ENCODE measurements at places on chromosomes 1 and 21.

GRCh38 chr1:117541003-117541402 lies 64.8 kb upstream of the TENT5C start:
- DNase-seq = no peak

DNA sequence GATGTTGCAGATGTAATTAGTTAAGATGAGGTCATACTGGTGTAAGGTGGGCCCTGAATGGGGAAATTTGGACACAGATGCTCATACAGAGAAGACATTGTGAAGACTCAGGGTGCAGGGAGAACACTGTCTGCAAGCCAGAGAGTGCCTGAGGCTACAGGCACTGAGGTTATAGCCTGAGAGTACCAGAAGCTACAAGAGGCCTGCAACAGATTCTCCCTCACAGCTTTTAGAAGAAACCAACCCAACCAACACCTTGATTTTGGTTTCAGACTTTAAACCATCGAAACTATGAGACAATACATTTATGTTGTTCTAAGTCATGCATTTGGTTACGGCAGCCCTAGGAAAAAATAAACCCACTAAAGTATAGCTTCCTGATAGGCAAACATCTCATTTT lies 321.7 kb upstream of the USP25 start:
- DNase-seq = peak; percentile 43

- no peak for DNase-seq
Observed at GRCh38 chr1:208251911-208252835, 8.0 kb upstream of the PLXNA2 start.

GRCh38 chr1:55466921-55467320 lies 251.8 kb upstream of the USP24 start:
- DNase-seq = no peak

DNA sequence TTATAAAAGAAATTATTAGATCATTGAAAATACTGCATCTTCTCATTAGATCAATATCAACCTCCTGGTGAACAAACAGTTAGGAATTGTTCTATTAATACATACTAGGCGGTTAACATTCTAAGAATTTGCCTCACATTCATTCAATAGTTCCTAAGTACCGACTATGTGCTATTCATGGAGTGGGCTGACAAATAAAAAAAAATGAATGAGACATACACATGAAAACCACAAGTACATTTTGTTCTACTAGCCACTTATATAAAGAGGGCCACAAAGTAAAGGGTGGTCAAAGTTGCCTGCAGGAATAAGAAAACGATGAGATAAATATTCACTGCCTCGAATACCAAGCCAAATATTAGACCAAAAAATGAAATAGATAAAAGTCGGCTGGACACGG lies 294.4 kb downstream of the SDCCAG8 start:
- DNase-seq = no peak

- no peak for DNase-seq
Observed at GRCh38 chr1:18735224-18735997, 104.8 kb downstream of the PAX7 start.

DNA sequence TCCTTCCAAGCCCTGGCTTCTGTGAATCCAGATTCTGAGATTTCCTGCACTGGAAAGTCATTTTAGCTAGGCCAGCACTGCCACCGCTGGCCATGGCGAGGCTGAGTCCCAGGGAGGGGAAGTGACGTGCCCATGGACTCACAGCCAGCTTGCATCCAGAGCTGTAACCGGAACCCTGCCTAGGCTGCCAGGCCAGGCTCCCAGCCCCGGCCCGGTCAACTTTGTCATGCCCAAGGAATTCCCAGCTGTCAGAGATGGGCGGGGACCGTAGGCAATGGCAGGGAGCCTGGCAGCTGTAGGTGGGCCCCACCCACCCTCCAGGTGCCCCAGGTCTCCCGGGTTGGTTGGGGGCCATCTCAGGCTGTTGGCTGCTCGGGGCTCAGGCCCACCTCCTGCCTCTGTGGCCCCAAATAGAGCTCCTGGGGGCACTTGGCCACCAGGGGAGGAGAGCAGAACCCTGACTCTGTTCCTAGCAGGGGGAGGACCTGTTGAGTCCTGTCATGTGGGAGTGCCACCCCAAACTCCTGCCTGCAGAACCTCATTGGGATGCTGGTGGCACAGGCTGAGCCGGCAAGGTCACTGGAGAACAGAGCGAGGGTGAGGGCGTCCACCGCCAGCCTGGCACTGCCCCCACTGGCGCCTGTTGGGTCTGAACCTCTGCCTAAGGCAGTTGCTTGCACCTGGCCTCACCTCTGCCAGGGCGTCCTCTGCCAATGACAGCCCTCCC lies 57.8 kb downstream of the FOXO6 start:
- no peak for DNase-seq

DNA sequence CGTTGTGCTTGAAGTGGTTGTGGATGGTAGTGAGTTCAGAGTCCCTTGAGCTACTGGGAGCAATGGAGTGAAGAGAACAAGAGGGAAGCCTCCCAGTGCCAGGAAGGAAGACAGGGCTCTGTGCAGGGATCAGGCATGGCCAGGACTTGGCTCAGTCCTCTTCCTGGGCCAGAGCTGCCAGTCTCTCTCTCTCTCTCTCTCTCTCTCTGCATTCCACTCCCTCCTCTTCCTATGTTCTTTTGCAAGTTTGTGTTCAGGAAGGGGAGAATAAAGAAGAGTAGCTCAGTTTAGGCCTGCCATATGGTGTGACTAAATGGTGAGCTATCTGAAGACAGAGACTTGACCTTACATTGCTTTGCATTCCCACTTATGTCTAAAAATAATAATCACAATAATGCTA lies 20.5 kb upstream of the RPTN start:
- no peak for DNase-seq

DNA sequence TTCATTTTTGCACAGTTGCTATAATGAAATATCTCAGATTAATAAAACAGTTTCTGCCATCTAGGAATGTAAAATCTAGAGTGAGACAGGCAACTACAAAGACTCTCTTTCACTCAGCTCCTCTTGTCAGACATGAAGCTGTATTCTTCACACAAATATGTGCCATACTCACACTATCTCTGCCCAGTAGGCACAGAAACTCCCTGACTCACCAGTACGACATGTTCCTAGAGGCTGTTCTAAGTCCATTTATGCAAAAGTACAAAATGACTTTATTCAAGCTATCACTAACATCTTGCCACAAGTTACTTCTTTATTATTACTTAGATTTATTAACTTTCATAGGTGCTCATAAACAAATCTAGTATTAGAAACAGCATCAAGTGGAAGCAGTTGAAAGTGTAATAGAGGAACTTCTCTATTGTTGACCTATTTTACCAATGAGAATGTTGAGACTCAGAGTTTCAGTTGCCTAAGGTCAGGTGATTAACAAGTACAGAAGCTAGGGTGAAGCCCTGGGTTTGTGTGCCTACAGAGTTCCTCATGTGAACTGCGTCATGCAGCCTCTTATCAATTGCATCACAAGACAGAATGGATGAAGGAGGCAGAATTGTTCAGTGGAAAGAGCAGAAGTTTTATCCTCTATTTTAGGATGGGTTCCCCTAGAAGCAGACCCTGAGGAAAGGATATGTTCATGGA lies 98.9 kb downstream of the RGS2 start:
- DNase-seq = no peak

GRCh38 chr1:24070821-24071393 lies 41.0 kb downstream of the MYOM3 start:
- DNase-seq = peak; percentile 90

DNA sequence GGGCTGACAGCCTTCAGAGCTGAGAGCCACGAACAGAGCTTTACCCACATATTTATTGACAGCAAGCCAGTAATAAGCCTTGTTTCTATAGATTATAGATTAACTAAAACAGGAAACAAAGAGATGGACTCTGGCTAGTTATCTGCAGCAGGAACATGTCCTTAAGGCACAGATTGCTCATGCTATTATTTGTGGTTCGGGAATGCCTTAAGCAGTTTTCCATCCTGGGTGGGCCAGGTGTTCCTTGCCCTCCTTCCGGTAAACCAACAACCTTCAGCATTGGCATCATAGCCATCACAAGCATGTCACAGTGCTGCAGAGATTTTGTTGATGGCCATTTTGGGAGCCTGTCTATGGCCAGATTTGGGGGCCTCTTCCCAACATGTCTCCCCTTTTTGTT lies 96.8 kb downstream of the POU2F1 start:
- no peak for DNase-seq

DNA sequence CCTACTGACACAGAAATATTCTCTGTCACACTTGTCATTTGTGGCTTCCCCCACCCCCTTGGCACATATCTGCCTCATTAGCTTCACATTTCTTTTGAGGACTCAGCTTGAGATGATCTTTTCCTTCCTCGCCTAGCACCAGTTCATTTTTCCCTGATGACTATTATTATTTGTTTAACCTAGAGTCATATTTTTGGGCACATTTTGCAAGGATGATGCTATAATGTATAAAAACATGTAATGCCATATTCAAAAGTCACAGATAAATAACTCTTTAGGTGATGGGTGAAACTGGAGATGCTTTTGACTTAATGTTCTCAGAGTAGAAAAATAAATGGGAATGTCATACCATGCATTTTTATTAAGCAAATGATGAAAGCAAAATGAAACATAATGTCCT lies 202.7 kb downstream of the BACH1 start:
- no peak for DNase-seq

- no peak for DNase-seq
Observed at GRCh38 chr1:59357645-59358320, 60.9 kb downstream of the FGGY start.

DNA sequence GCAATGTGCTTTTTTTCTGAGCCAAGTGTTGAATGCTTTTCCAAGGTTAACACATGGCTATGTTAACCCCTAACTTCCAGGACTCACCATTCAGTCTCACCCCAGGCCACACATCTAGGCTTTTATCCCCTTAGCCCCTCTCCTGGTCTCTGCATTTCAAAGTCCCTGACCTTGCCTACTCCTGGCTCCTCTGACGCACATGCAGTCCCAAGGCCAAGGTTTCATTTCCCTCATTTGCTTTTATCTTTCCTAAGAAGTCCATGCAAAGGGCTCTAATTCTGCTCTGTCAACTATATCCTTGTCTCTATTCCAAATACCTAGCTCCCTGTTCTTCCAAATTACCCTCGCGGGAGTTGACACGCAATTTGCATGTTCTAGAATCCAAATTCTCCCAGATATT lies 25.4 kb downstream of the SLC30A10 start:
- DNase-seq = no peak

- no peak for DNase-seq
Observed at GRCh38 chr1:203915811-203916210, 54.4 kb downstream of the SNRPE start.

DNA sequence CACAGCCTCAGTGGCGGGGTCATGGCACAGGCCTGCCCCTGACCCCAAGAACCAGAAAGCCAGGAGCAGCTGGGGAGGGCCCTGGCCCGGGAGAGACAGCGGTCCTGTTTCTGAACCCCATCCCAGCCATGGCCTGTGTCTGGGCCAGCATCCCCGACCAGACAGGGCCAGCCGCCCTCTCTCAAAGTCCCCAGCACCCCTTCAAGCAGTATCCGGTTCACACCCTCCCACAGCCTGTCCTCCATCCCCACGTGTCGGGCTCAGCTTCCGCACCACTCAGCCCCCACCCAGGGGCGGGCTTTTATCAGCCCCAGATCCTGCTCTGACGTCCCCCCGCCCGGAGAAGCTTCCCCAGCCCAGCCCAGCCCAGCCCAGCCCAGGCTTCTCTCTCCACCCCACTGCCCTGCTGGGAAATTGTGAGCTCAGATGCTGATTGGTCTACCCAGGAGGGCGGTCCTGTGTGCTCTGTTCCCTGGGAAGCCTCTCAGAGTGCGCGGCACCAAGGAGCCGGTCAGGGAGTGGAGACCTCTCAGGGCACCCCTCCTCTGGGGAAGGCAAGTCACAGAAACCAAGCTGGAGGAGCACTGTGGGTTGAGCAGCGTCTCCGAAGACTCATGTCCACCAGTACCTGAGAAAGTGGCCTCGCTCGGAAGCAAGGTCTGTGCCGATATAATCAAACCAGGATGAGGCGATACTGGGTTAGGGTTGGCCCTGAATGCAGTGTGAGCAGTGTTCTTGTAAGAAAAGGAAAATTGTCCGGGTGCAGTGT lies 4.7 kb upstream of the FAAP20 start:
- peak; percentile 88 for DNase-seq

DNA sequence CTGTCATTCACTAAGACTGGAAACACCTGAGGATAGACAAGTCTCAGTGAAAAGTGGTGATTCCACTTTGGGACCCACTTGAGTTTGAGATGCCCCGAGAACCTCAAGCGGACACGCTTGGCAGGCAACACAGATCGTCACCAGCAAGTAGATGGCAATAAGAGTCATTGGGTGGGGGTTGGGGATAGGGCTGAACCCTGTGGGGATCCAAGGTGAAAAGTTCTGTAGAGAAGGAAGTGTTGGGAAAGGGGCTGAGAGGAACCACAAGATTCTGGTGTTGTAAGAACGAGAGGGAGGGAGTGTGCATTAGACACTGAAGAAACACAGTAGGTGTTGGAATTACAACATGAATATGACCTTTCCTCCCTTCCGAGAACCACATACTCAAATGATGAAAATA lies 45.4 kb upstream of the TDRD10 start:
- no peak for DNase-seq

DNA sequence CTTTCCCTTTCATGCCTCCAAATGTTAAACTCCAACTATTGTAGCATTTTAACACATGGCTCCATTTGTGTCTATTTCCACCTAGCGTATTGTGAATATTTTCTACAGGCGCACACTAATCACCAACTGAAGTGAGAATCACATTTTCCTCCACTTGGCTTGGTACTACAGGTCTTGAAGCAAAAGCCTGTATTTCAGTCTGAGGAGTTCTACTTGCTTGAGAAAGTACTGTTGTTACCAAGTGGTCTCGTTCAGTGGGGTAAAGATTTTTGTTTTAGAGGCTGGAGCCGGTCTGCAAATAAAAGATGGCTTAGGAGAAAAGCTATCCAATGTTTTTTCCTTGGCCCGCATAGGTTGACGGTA lies 550 bp upstream of the PTBP2 start:
- no peak for DNase-seq

DNA sequence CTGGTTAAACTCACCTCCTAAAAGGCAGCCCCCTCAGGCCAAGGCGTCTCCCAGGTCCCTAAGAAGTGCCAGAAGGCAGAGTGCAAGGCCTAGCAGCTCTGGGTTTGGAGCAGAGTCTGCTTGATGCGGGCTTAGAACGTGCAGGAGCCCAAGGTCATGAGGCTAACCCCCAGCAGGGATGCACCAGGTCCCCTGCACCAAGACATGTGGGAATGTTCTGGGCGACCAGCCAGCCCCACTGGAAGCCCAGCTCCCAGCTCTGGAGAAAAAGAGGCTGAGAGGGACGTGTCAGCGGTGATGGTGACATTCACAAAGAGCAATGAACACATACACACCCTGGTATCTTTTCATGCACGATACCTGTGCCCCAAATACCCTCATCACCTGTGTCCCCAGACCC lies 5.1 kb downstream of the LRRN2 start:
- no peak for DNase-seq

GRCh38 chr1:1004780-1005697 lies 5.1 kb upstream of the HES4 start:
- peak; percentile 65 for DNase-seq

- DNase-seq = no peak
Observed at GRCh38 chr21:16241479-16241963, 511.7 kb downstream of the USP25 start.
